ENCODE measurements at places on chromosomes 4 and X.

DNA sequence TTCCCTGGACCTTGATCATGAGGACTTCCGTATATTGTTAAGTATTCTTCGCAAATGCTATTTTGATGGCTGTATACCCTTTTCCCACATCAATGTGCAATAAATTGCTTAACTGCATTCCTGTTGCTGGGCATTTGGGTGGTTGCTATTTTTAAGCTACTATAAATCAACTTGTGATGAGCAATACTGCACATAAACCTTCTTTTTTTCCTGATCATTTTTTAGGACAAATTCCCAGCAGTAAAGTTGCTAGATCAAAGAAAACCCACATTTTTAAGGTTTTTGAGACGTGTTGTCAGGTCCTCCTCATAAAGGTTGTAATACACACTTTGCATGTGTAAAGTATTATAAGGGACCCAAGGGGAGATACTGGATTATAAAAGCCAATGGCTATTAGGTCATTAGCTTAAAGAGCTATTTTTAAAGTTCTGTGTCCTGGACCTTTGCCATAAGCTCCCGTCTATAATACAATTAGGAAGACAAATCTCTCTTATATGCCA lies 35.6 kb downstream of the LIMCH1 start:
- peak; percentile 76 for DNase-seq

DNA sequence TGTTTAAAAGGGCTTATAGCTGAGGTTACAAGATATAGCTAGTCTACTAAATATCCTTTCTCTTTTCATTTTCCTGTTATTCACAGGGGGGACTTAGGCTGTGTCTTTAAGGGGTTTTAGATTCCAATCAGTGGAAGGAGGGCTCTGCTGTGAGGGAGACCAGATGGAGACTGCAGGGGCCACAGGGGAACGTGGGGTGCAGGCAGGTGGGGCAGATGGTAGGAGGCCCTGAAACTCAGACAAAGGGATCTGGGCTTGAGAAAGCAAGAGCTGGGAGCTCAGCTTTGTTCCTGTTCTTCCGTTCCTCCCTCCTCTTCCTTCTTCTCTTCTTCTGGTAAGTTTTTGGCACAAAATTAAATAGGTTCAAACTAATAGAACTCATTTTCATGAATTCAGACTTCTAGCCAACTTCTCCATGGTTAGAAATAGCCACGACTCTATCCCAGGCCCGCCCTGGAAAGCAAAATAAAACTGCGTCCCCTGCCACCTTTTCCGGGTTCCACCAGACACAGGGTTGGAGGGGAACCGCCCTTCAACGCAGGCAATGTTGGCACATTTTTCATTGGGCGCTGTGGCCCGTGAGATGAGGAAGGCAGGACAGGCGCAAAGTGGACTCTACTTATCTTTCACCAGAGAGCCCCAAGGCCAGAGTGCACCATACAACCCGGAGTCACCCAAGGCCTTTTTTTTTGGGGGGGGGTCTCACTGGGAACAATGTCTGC lies 3.5 kb upstream of the TMSB4X start:
- no peak for DNase-seq

- no peak for DNase-seq
These were observed 1.8 kb downstream of the NLGN4X start for GRCh38 chrX:6226596-6227452.

DNA sequence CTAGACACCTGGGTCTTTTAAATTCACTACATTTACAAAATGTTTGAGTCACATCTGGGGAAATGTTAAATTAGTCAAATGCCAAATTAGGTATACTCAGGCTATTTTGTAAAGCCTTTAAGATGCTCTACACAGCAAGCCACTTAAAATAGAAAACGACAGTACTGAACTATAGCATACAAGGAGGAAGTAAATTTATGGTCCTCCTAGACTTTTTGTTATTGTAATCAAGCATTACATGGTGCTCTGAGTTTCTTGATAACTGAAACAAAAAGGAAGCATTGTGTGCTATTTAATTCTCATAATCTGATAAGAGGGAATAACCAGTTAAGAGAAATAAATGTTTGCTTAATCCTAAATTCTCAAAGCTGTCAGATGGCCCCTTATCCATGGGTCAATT lies 46.2 kb downstream of the SLC9A7 start:
- DNase-seq, result peak; percentile 45

GRCh38 chr4:148926276-148927260 lies 484.4 kb upstream of the NR3C2 start:
- DNase-seq, result peak; percentile 61

- DNase-seq, result no peak
These were observed 55.9 kb upstream of the USP9X start for GRCh38 chrX:41029332-41029731.

- peak; percentile 64 for DNase-seq
These were observed 153.6 kb downstream of the RASL11B start for GRCh38 chr4:53015681-53016080.

GRCh38 chrX:19705196-19705769 lies 182.1 kb downstream of the SH3KBP1 start:
- DNase-seq, result no peak

GRCh38 chr4:114768501-114768900 lies 169.9 kb downstream of the UGT8 start:
- no peak for DNase-seq

- no peak for DNase-seq
These were observed 33.3 kb upstream of the SLC2A9 start for GRCh38 chr4:10054571-10055041.

Measured in HAP-1 (cell line).